ENCODE measurements at places on chromosomes 6 and 20.

GRCh38 chr20:51491393-51491792 is 51.1 kb downstream of the NFATC2 start:
- no peak for DNase-seq

DNA sequence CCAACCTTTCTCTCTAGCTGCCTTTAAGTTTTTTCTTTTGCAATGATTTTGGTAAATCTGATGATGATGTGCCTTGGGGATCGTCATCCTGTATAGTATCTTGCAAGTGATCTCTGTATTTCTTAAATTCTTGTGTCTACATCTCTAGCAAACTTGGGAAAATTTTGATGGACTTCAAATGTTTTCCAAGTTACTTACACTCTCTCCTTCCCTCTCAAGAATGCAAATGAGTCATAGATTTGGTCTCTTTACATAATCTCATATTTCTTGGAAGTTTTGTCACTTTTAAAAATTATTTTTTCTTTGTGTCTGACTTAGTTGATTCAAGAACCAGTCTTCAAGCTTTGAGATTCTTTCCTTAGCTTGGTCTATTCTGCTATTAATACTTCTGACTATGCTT is 176.4 kb downstream of the TBC1D32 start:
- no peak for DNase-seq

- no peak for DNase-seq
These were observed 3.1 kb downstream of the PXDC1 start for GRCh38 chr6:3748208-3749066.

DNA sequence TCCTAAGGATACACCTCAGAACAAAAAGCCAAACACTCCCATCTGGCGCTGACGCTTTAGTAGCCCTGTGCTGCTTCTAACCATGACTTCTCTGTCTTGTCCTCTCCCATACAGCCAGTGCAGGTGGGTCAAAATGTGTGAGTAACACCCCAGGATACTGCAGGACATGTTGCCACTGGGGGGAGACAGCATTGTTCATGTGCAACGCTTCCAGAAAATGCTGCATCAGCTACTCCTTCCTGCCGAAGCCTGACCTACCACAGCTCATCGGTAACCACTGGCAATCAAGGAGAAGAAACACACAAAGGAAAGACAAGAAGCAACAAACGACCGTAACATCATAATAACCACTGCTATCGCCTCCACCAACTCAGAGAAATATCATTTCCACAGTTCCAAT is 1.4 kb downstream of the DEFB132 start:
- no peak for DNase-seq

- no peak for DNase-seq
These were observed 138.8 kb downstream of the HIVEP1 start for GRCh38 chr6:12150812-12151432.

DNA sequence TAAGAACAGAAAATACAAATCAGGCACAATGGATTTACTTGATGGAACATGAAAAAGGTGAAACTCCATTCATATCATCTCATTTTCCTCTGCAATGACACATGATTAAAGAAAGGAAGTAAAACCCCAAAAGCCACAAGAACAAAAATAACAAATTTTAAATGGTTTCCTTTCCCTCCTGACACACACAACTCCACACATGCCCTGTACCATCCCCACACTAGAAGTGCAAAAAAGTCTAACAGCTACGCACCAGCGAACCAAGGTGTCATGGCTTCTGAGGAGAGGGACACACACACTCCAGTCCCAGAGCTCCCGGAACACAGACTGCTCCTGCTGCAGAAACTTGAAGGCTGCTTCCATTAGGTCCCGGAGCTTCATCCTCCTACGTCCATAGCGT is 25.3 kb downstream of the MDN1 start:
- no peak for DNase-seq

DNA sequence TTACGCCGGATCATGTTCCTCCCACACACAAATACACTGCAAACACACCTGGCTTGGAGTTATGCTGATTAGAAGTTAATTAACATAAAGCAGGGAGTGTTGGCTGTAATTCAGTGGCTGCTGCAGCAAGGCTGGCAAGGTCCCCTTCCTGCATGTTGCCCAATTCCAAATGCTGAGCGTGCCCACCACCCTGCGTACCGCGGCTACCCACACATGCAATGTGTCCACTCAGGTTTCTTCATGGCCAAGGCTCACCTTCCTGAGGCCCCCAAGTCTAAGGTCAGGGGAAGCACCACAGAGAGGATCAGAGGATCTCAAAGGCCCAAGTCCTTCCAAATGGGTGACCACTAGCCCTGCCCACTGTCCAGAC is 11.6 kb upstream of the PRND start:
- no peak for DNase-seq

DNA sequence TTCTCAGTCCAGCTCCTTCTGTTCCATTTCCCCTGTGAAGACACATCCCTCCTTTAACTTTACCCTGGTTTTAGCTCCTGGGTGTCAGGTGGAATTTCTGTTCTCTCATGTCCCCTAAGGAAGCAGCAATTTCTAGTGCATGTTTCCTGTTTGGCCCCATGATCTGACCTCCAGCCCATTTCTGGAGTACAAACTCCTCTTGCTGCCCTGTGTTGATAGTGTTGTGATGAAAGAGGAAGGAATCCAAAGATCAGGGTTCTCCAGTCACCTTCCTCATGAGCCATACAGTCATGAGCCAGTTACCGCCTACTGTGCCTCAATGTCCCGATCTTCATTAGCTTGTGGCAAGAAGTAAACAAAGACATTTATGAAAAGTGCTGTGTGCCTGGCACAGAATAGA is 97.4 kb downstream of the PHACTR1 start:
- DNase-seq = no peak

GRCh38 chr6:112296122-112296521 is 41.8 kb upstream of the LAMA4 start:
- no peak for DNase-seq

DNA sequence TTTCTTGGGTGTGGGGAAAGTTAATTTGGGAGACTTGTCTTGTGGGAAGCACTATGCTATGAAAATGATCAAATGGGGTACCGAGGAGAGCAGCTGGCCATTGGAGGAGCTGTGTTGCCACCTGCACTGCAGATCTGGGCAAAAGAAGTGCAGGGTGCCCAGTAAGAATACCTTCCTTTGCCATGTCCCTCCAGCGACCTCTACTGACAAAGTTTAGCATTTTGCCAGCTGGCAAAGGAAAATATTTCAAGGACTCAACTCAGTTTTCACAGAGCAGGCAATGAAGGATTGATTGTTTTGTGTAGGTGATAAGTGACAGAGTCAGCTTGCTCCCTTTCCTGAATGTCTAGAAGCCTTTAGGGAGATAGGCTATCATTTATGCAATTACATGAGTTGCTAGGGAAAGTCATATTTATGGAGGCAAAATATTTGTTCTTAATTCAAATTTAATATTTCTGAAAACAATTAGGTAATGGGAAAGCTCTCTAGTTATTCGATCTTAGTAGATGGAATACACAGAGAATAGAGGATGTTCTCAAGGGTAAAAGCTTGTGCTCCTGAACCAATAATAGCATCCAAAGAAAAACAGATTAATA is 118.4 kb downstream of the FARS2 start:
- DNase-seq = no peak

GRCh38 chr20:55251170-55251569 is 754.1 kb downstream of the CBLN4 start:
- no peak for DNase-seq

GRCh38 chr6:170439366-170440361 is 113.4 kb downstream of the PSMB1 start:
- DNase-seq = no peak

DNA sequence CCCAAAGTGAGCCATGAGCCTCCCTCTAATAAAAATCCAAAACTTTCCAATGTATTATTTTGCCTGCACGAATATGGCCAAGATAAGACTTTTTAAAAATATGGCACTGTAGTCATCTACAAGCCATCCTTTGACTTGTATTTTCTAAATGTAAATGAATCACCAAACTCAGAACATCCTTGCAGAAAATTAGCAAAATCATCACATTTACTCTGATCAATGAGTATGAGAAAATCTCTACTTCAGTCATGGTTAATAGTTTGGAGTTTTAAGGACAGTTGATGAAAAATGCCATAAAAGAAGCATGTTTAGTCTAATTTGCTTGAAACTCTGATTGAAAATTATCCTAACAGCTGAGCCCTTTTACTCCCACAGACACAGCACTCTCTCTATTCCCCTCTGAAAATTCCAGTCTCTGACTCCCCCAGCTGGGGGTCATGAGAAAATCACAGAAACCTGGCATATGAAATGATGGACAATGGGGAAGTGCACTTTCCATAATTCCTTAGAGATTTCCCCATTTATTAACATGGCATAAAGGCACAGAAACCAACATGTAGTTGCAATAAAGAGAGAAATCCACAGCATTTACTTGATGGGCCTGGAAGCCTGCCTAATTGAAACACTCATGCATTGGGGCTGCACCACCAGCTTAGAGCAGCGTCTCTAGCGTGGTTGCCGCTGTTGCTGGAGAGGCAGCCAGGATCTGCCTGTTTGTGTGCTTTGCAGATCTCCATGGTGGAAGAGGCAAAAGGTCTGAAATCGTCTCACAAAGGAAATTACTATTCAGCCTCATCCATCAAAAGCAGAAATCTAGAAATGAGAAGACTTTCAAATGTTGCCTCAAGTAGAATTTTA is 214.0 kb downstream of the WDR27 start:
- no peak for DNase-seq

DNA sequence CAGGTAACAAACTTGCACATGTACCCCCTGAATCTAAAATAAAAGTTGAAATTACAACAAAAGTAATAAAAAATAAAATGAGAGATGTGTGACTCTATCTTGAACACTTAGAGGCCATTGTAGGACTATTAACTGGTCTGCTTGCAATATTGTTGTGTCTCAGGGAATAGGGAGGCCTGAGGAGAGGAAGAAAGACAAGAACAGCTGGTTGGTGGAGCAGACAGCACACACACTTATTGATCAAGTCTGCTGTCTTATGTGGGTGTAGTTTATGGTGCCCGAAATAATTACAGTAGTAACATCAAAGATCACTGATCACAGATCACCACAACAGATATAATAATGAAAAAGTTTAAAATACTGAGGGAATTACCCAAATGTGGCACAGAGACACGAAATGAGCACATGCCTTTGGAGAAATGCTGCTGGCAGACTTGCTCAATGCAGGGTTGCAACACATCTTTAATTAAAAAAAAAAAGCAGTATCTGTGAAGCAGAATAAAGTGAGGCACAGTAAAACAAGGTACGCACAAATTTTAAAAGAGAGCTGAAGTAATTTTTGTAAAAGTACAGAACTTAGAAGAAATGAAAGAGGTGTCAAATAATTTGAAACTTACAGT is 110.1 kb upstream of the HDAC2 start:
- no peak for DNase-seq

GRCh38 chr6:168582571-168582981 is 141.6 kb downstream of the SMOC2 start:
- no peak for DNase-seq

- DNase-seq = no peak
These were observed 38.0 kb downstream of the PKHD1 start for GRCh38 chr6:52049252-52050050.

DNA sequence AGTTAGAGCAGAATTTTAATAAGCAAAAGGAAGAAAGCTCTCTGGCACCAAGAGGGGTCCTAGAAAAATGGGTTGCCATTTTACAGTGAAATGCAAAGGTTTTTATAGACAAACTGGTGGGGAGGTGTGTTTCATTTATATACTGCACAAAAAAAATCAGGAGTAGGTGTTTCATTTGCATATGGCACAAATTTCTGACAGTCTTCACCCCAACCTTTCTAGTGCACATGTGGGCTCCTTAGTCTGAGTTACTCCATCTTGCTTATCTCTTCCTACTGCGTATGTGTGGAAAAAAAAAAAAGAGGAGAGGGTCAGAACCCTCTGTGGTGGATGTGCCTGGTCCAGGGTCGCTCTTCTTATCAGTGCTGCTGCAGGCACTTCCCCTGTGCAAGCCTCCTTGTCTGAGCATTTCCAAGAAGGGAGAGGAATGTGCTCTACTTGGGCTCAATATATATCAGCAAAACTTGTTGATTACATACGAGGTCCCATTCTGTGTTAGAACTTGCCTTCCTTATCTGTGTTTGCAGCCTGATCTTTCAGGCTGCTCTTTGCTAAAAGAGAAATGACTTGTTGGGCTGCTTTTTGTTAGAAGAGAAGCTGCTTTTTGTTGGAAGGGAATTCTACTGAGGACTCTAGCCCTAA is 59.0 kb upstream of the MRAP2 start:
- DNase-seq = no peak

GRCh38 chr6:156781861-156782631 is 4.9 kb downstream of the ARID1B start:
- no peak for DNase-seq

GRCh38 chr6:157185171-157185570 is 138.1 kb downstream of the TMEM242 start:
- no peak for DNase-seq

- DNase-seq = no peak
These were observed 8.7 kb downstream of the PMEPA1 start for GRCh38 chr20:57701090-57701489.

Data from stimulated activated CD8-positive, alpha-beta memory T cell treated with anti-CD3 and anti-CD28 coated beads, Interleukin-2, amount 100 ng/mL, for 1 hour (primary cell).